ENCODE measurements at places on chromosomes 5 and 9.
A peak's percentile ranks its signal among the peaks of the same experiment; 100 is the strongest.

- DNase-seq = no peak
Observed at GRCh38 chr5:150700246-150700593, 642 bp downstream of the RBM22 start.

DNA sequence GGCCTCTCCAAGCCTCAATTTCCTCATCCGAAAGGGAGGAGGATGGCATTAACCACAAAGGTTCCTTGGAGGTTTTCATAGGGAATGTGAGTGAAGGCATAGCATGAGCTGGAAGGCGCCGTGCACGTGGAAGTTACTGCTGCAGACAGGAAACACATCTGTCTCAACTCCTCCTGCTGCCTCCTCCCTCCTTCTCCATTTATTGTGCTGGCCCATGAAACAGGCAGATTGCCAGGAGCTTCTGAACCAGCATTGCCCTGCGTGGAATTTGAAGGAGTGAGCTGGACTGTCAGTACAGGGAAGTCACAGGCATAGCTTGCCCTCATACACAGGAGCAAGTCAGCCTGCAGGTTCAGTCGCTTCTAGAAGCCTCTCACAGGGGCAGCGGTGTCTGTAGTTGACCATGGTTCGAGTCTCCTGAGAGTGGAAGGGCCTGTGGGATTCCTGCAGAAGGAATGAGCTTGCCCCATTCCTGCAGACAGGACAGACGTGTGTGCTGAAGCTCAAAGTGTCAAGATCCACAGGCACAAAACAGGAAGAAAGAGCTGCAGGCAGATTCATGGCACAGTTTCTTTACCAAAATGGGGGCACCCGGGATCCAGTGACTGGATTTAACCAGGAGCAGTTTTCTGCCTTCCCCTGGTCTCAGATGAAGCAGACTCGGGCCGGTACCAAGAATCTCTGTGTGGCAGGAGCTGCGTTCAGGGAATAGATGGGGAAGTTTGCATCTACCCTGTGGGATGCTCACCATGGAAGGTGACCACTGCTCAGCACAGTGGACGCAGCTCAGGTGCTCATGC lies 48.7 kb upstream of the CTSL start:
- DNase-seq = no peak

DNA sequence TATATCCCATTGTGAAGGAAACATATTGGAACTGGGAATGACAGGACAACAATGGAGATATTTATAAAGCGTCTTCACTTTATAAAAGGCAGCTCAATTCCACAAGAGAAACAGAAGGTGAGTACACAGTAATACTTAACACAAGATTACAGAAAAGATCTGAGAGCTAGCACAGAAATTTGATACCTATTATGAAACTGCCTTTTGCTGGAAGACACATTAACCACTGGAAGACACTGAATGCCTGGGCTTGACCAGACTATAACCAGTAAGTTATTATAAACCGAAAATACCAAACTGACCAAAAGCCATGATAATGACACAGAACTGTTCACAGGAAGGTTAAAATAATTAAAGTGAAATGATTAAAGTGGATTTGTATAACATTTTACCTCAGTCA lies 195.4 kb downstream of the NR2F1-AS1 start:
- DNase-seq = peak; percentile 24

DNA sequence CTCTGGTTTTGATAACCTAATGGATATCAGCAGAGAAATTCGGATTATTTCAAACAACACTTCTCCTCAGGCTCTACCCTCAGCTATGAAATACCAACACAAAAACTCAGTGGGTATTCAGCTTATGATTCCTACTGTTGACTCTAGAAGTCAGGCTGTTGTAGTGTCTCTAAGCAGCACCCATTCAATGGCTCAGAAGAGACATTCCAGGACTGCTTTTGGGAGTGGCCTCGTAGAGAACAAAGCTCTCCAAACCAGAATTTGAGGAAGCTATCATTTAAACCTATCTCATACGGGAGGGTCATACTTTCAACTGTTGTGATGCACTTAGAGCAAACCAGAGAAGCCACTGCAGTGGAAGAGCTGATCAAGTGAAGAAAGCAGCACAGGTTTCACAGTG lies 34.1 kb downstream of the ETF1 start:
- no peak for DNase-seq

GRCh38 chr9:104686081-104686480 lies 8.2 kb upstream of the OR13D1 start:
- no peak for DNase-seq

Measured in non-pigmented ciliary epithelial cell (primary cell).